ENCODE measurements at places on chromosomes 11 and 22. TPM values are rescaled to one million over a fixed set of nuclear protein-coding genes. Genes with fewer than 3 reads are reported as not detected.

The C11orf16 gene
- total RNA-seq = 0.46 TPM

The DNAJB7 gene
- total RNA-seq = not detected

The SPA17 gene
- 16.4 TPM for total RNA-seq

The NFAM1 gene
- 1.6 TPM for total RNA-seq

The PRR33 gene
- total RNA-seq = not detected

The MS4A3 gene
- 1.6 TPM for total RNA-seq

The OR6T1 gene
- not detected for total RNA-seq

The PIWIL4 gene
- 5.5 TPM for total RNA-seq

The HBE1 gene
- total RNA-seq = 13.8 TPM

The TRPM5 gene
- under 0.01 TPM for total RNA-seq

The MYO7A gene
- 3.5 TPM for total RNA-seq

The LRRC74B gene
- 0.46 TPM for total RNA-seq

The MUC5AC gene
- total RNA-seq = not detected

The CREB3L1 gene
- 2.5 TPM for total RNA-seq

The ASCL2 gene
- 0.69 TPM for total RNA-seq

The CYB5R2 gene
- total RNA-seq = 2.5 TPM

The KLHDC7B gene
- total RNA-seq = not detected

The PLAAT2 gene
- not detected for total RNA-seq

The OR4P4 gene
- total RNA-seq = not detected

The CERK gene
- 53.3 TPM for total RNA-seq

The TNNT3 gene
- not detected for total RNA-seq

The DMC1 gene
- 7.6 TPM for total RNA-seq

The SYT8 gene
- total RNA-seq = not detected

The STK33 gene
- total RNA-seq = 22.6 TPM

The KRTAP5-1 gene
- total RNA-seq = not detected

The TRIM66 gene
- 7.8 TPM for total RNA-seq

The OR2D2 gene
- total RNA-seq = 1.4 TPM

The SCN3B gene
- 120 TPM for total RNA-seq
